ENCODE measurements at places on chromosomes 1 and 21.

GRCh38 chr1:248631354-248632008 is 3.4 kb downstream of the OR2T11 start:
- no peak for DNase-seq

- DNase-seq, result no peak
Observed at GRCh38 chr1:101587741-101588140, 350.9 kb downstream of the S1PR1 start.

GRCh38 chr1:77076759-77077158 is 142.5 kb downstream of the PIGK start:
- DNase-seq, result no peak

DNA sequence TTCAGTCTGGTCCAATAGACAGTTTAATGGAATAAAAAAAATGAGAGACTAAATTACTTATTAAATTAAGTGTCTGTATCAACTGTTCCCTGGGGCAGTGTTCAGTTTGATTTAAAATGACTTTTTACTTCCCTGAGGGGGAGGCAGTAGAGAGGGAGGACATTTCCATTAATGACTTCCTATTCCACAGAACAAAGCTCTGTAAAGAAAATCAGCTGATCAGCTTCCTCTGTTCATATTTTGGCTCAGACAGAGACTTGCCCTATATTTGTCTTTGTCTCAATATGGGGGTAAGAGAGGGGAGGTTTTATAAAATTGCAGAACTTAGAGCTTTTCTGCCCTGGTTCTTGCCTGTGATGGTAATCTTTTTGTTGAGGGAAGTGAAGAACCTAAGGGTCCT is 8.4 kb downstream of the CFAP126 start:
- DNase-seq, result peak; percentile 43

GRCh38 chr1:246597340-246597739 is 31.1 kb downstream of the CNST start:
- no peak for DNase-seq

Measured in globus pallidus (tissue), 1 donor.